COR-L47 (cell line): ENCODE measurements at places on chromosomes 3 and 15.

- DNase-seq, result no peak
These were observed 512.5 kb downstream of the ROBO1 start for GRCh38 chr3:79255292-79255691.

GRCh38 chr15:86849558-86850285 is 770.1 kb downstream of the AGBL1 start:
- no peak for DNase-seq

GRCh38 chr15:39539466-39539865 is 41.4 kb upstream of the THBS1 start:
- DNase-seq, result no peak

GRCh38 chr3:113222451-113223086 is 11.2 kb downstream of the BOC start:
- DNase-seq, result peak; percentile 70

DNA sequence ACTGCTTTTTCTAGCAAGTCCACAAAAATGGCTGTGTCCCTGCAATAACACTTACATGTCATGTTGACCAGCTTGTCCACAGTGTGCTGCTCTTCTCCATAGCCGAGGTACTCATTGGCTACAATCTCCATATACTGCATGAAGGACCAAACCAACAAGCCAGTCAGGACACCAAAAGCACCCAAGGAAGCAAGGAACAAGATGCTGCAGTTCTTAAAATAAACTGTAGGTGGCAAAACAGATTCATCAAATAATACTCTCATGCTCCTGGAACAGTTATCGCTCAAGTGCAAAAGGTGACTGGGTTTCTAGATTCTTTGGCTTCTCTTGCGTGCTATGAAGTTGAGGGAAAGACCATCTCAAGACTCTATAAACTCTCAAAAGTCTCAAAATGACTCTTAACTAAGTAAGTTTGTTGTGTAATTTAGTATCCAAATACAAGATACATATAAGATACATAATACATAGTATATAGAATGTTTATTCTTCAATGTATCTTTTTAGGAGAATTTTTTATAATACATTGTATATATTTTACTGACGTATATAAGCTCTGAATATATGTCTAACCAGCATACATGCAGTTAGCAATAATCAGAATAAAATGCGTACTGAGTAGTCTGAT is 57.0 kb downstream of the NEK10 start:
- DNase-seq, result peak; percentile 13

GRCh38 chr3:3101660-3102458 is 8.3 kb downstream of the IL5RA start:
- no peak for DNase-seq

- DNase-seq, result no peak
These were observed 55.1 kb upstream of the ZBTB38 start for GRCh38 chr3:141313093-141313683.

DNA sequence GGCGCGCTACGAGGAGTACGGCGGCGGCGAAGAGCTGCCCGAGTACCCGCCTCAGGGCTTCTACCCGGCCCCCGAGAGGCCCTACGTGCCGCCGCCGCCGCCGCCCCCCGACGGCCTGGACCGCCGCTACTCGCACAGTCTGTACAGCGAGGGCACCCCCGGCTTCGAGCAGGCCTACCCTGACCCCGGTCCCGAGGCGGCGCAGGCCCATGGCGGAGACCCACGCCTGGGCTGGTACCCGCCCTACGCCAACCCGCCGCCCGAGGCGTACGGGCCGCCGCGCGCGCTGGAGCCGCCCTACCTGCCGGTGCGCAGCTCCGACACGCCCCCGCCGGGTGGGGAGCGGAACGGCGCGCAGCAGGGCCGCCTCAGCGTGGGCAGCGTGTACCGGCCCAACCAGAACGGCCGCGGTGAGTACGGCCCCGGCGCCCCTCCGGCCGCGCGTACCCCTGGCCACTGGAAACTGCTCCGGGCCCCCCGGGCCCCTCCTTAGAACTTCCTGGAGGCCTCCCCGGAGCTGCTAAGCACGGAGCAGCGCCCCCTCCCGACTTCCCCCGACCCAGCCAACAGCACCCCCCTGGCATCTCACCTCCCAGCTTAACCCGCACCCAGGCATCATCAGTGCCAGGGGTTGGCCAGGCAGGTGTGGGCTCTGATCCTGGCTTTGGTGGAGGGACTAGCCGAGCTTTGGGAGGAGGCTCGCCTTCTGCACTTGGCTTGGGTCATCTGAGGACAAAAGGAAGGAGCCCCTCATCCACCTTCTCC is 1.4 kb downstream of the LOXL1 start:
- peak; percentile 64 for DNase-seq

GRCh38 chr3:81279481-81280379 is 481.7 kb downstream of the GBE1 start:
- DNase-seq, result no peak

- peak; percentile 86 for DNase-seq
These were observed 674 bp downstream of the MSL2 start for GRCh38 chr3:136195258-136196063.

- DNase-seq, result no peak
These were observed 88.4 kb upstream of the RASGRP1 start for GRCh38 chr15:38652998-38653397.

- no peak for DNase-seq
These were observed 115.8 kb downstream of the FBXL22 start for GRCh38 chr15:63712828-63713520.

GRCh38 chr15:92056875-92057274 is 203.4 kb downstream of the SLCO3A1 start:
- DNase-seq, result no peak

DNA sequence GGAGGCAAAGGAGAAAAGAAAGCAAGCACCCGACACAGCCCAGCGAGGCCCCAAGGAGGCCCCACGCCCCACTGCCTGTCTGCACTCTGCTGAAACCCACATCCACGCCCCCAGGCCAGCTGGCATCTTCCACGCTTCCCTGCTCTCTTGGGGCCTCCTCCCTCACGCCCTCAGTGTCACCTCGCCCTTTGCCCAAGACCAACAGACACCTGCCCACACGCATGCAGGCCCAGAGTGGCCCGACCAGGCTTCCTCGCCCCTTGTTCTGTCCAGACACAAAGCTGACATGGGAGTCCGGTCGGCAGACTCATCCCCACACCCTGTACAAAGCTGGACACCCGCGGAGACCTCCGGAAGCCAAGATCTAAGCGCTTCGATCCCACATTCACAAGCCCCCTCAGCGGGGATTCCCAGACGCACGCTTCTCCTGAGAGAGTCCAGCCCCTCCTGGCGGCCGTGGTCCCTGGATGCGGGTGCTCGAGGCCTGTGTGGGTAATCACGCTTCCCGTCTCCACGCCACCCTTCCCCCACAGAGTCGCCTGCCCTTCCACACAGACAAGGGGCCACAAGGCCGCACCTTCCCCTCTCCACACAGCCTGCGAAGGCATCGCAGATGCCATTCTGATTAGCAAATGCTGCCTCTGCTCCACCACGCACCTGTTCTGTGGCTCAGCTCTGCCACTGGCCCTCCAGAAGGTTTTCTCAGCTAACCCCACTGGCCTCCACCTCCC is 176.6 kb downstream of the XXYLT1 start:
- no peak for DNase-seq

GRCh38 chr3:197325773-197326172 is 27.4 kb upstream of the DLG1 start:
- DNase-seq, result no peak

DNA sequence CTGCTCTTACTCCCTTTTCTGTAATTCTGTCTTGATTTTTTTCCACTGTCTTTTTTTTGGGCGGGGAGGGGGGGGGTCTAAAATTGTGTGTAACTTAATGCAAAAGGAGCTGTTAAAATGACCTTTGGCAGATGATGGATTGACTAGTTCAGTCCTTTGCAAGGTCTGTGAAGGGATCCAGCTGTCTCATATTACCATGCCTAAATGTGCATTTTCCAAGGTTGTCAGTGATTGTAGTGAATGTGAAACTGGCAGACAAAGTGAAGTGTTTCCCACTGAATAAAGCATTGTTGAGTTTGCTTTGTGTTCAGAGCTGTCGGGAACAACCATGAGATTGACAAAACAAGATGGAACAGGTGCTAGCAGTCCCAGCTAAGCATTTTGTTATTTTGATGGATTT is 110.1 kb upstream of the SKOR1 start:
- no peak for DNase-seq

- no peak for DNase-seq
These were observed 36.9 kb downstream of the SLC35A5 start for GRCh38 chr3:112598731-112599130.

GRCh38 chr3:61664105-61664482 is 102.7 kb downstream of the PTPRG start:
- DNase-seq, result no peak

DNA sequence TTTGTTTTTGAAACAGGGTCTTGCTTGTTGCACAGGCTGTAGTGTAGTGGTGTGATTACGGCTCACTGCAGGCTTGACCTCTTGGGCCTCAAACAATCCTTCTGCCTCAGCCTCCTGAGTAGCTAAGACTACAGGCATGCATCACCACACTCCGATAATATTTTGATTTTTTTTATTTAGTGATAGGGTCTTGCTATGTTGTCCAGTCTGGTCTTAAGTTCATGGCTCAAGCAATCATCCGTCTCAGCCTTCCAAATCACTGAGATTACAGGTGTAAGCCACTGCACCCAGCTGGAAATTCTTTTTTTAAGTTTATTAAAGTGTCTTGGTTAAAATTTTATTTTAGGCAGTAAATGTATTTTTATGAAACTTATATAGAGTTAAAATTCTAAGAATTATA is 32.2 kb upstream of the RAP2B start:
- DNase-seq, result no peak

DNA sequence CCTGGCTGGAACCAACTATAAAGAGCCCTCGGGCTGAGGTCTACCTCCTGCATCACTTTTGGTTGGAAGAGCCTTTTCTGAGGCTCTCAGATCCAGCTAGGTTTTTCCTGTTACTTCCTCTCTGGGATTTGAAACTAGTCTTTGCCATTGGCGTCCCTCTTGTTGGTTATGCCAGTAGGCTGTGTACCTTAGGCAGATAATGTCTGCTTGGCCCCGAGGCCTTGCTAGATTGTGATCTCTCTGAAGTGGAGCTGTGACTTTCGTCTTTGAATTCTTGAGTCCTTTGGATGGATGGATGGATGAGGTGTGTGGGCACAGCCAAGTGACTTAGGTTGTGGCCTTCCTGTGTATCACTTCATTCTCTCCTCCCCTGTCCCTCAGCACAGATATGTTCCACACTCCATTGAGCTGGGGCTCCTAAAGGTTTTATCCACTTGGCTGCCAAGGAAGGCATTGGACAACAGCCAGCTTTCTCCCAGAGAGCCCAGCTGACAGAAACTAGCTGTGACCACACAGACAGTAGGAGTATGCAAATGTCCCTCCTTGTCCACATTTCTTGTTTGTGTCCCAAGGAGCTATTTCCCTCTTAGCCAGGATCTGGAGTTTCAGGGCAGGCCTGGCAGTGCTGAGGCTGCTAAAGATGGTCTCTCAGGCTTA is 7.9 kb upstream of the DNAJC17 start:
- DNase-seq, result no peak

DNA sequence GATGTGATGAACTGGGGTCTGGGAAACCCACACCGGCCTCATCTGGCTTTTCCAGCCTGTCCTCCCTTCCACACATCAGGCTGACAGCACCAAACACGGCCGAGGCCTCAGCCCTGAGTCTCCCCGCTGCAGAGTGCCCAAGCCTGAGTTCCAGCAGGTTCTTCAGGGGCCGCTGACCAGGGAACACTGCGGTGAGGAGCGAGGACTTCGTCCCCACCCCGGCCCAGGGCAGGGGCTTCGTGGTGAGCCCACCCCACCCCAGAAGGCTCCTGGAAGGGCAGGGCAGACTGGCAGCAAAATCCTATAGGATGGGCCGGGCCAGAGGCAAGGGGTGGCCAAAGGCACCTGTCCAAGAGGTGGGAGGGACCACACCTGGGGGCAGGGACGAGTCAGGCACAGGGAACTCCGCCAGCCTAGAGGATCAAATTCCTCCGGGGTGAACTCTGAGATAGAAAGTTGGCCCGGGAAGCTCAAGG is at the start of gene SLC51A:
TSS of gene SLC51A (plus strand) at position 446 of the 476 bp plus-strand sequence. CDS start 179 bp downstream, outside the sequence.
- no peak for DNase-seq

GRCh38 chr3:139759470-139759869 is 81.7 kb upstream of the NMNAT3 start:
- no peak for DNase-seq

DNA sequence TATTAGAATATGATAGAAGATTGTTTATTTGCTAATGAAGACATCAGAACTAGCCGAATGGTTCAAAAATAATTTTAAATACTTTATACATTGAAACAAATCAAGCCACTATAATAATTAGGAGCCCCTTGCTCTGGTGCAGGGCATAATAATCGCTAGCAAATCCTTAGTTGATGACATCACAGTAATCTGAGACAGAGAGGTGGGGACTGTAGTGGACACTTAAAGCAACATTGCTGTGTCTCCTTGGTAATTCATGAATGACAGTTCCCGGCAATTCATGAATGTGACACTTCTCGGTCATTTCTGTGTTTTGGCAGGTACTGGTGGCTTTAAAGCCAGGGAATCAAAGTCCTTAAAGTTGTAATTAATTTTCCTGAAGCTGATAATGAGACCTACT is 114.3 kb downstream of the PPM1L start:
- peak; percentile 36 for DNase-seq

DNA sequence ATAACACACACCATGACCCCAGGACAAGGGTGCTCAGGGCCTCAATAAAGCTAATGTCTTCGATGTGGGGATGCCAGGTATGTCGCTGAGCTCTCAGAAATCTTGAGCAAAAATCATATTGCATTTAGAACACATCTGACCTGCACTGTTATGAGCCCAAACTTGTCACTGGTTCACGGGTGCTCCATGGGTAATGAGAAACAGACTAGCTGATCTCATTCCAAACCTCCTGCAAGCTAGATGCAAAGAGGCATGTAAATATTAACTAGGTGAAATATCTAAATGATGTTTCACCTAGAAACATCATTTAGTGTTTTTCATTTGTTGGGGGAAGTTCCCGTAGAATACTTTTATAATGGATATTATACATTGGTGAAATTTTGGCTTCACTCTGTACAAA is 549.4 kb downstream of the OCA2 start:
- DNase-seq, result no peak

GRCh38 chr3:143237077-143237627 is 117.6 kb downstream of the CHST2 start:
- no peak for DNase-seq

DNA sequence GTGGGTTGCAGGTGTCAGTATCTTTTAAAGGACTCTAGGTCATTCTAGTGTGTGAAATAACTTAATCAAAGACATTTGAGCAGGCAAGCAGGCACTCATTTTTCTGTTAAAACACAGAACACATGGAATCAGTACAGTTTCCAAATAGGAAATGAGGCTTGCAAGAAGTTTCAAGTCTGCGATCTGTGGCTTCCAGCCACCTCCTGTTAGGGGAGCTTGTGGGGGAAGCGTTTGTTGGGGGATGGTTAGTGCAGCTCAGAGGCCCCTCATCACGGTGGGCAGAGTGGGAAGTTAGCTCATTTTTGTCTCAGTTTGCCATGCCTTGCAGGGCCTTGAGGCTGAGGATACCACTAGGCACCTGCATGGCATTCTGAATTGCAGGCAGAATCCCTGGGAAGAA is 59.9 kb downstream of the SLC6A11 start:
- DNase-seq, result no peak

GRCh38 chr15:54843006-54843405 is 353.7 kb downstream of the RSL24D1 start:
- DNase-seq, result no peak

DNA sequence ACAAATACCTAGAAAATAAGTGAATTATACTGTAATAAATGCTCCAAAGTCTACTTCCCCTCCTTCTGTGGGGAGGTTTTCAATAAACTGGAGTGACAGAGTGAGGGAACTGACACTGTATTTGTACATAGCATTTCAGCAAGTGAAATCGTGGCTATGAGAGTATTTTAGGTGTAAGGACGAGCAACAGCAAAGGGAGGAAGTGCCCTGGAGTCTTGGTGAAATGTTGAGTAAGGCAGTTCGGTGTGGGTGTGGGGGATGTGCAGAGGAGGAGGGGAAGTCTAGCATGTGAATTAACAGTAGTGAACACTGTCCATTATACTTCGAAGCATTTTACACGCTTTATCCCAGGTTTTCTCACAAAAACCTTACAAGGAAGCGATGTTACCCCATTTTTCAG is 18.1 kb upstream of the P2RY13 start:
- no peak for DNase-seq
